ENCODE measurements at places on chromosomes 5 and 9. TPM values are rescaled to one million over a fixed set of nuclear protein-coding genes. Genes with fewer than 3 reads are reported as not detected.

C1QTNF2 gene
- 3.0 TPM for total RNA-seq

PRR16 gene
- total RNA-seq = 17.3 TPM

SLC6A19 gene
- 5.2 TPM for total RNA-seq

PCDHGA10 gene
- 4.5 TPM for total RNA-seq

MCIDAS gene
- not detected for total RNA-seq

TEX48 gene
- not detected for total RNA-seq

TAF1L gene
- total RNA-seq = not detected

CCDC171 gene
- 3.3 TPM for total RNA-seq

ADGRD2 gene
- total RNA-seq = not detected

GRCh38 chr9:71250581-71250980 is 129.2 kb upstream of the TRPM3 start:
- H3K4me1 ChIP-seq = no peaks in the 10 kb centered on the region
- no peaks in the 10 kb centered on the region for H3K36me3 ChIP-seq
- no peaks in the 10 kb centered on the region for H3K27me3 ChIP-seq
- H3K4me3 ChIP-seq = no peak overlapping the region
- H3K27ac ChIP-seq = no peak overlapping the region
- DNase-seq = peak; percentile 5

- H3K4me1 ChIP-seq = peaks cover 16% of the 10 kb centered on the region
- peak overlapping the region; percentile 88 for H3K27ac ChIP-seq
- DNase-seq = peak; percentile 86
- H3K27me3 ChIP-seq = no peaks in the 10 kb centered on the region
These were observed 3.6 kb downstream of the TMC1 start for GRCh38 chr9:72524820-72525540.

- H3K36me3 ChIP-seq = no peaks in the 10 kb centered on the region
- no peaks in the 10 kb centered on the region for H3K27me3 ChIP-seq
- no peak overlapping the region for H3K4me3 ChIP-seq
- no peak overlapping the region for H3K27ac ChIP-seq
- DNase-seq = no peak
These were observed 10.6 kb upstream of the TMEM38B start for GRCh38 chr9:105683688-105684275.

DNA sequence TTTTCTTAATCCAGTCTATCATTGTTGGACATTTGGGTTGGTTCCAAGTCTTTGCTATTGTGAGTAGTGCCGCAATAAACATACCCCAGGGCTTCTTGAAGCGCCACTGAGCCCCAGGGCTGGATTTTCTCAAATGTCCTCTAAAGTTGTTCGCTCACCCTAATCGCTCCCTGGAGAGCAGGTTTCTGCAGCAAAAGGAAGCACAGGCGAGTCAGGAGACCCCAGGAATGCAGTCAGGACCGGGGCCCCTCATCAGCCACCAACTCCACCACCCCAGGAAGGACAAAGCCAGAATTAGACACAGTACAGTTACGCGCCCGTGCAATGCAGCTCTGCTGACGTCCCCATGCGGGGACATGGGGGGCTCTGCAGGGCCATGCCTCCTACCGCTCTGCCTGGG is 15.7 kb upstream of the OBP2B start:
- no peak overlapping the region for H3K4me3 ChIP-seq
- H3K4me1 ChIP-seq = no peaks in the 10 kb centered on the region

GRCh38 chr5:142202282-142202681 is 93.7 kb downstream of the NDFIP1 start:
- no peaks in the 10 kb centered on the region for H3K27me3 ChIP-seq
- H3K27ac ChIP-seq = no peak overlapping the region
- H3K4me1 ChIP-seq = no peaks in the 10 kb centered on the region
- no peak for DNase-seq
- no peaks in the 10 kb centered on the region for H3K36me3 ChIP-seq

DNA sequence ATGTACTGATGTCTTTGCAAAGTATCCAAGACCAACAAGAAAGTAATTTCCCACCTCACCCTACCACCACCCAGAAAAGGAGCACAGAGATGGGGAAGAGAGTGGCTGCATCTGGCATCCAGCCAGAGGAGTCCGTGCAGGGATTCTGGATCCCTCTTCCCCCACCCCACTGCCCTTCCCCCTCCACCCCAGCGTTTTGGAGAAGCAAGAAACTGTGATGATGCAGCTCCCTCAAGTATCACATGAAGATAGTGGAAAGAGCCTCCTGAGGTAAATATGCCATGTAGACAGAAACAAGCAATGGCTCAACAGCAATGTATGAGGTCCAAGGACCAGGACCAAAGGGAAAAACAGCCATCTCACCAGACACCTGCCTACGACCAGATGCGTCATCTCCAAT is 153.8 kb downstream of the DEPDC1B start:
- H3K27me3 ChIP-seq = no peaks in the 10 kb centered on the region
- DNase-seq = peak; percentile 15
- no peaks in the 10 kb centered on the region for H3K36me3 ChIP-seq
- no peak overlapping the region for H3K4me3 ChIP-seq
- peaks cover 7% of the 10 kb centered on the region for H3K4me1 ChIP-seq
- H3K27ac ChIP-seq = no peak overlapping the region

- no peak overlapping the region for H3K4me3 ChIP-seq
- no peaks in the 10 kb centered on the region for H3K36me3 ChIP-seq
- no peak for DNase-seq
- no peaks in the 10 kb centered on the region for H3K27me3 ChIP-seq
These were observed 156.6 kb downstream of the PIK3R1 start for GRCh38 chr5:68372161-68372560.

DNA sequence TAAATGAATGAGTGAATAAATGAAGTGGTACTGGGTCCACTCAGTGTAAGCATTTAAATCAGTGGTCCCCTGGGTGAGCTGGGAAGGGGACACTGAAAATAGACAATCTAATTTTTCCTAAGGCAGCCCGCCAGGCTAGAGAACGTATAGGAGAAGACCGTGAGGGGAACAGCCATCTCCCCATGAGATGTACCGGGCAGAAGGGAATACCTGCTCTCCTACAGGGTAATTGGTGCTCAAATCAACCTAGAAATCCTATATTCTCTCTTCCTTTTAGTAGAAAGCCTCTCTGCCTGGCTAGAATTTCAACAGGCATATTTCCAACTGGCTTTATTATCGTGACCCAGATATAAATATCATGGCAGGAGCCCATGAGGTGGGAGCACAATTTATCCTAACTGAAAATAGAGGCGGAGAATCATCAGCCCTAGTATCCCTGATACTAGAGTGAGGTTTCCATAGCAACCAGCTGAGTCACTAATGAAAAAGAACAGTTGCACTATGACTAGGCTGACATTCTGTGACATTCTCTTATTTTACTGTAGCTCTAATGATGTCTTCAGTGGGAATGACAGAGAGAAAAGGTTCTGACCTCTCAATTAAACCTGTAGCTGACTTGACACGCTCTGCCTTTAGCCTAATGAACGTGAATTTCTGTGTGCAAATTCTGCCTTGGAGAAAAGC is 96.5 kb upstream of the CAST start:
- no peaks in the 10 kb centered on the region for H3K36me3 ChIP-seq
- H3K4me3 ChIP-seq = no peak overlapping the region
- no peaks in the 10 kb centered on the region for H3K4me1 ChIP-seq
- H3K27ac ChIP-seq = no peak overlapping the region
- no peaks in the 10 kb centered on the region for H3K27me3 ChIP-seq

DNA sequence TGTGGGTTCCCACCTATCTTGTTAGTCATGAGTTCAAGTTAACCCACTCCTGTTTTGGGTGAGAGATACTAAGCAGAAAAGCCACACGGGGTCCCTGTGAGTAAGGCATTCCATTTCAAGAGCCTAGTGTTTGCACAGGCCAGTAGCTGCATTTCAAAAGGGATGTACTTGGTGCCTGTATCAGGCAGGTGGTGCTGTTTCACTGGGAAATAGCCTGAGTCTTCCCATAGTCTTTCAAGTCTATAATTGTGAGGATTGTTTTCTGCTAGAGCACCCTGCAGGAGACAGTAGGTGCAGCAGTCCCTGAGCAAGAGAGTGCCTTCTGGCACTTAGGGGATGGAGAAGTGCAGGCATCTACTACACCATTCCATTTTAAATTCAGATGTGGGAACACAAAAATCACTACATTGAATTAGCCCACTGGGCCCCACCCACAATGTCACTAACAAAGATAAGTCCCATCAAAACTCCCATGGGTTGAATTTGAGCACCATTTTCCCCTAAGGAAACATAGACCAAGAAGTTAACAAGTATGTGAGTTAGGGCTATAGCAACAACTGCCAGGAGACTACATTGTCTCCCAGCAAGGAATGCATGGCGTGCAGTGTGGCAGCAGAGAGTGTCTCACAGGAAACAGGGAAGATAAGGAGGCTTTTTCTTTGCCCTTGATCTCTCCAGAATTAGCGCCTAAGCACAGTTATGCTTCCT is 263.2 kb downstream of the COX7C start:
- H3K4me1 ChIP-seq = no peaks in the 10 kb centered on the region
- no peaks in the 10 kb centered on the region for H3K27me3 ChIP-seq
- H3K4me3 ChIP-seq = no peak overlapping the region
- H3K27ac ChIP-seq = no peak overlapping the region
- no peaks in the 10 kb centered on the region for H3K36me3 ChIP-seq

DNA sequence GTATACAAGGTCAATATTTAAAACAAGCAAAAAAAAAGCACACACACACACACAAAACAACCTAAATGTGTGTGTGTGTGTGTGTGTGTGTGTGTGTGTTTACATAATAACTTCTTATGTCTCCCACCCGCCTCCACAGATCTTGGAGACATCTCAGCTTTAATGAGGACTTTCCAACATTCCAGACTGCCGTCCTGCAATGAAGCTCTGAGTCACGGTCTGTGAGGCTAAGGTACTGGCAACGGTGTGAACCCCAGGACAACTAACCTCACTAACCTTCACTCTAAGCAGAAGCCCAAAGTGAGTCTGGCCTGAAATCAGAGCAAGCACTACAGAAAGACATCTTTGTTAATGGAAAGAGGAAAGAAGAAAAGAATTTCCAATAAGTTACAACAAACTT is 22.3 kb downstream of the ZNF474 start:
- peak overlapping the region; percentile 44 for H3K27ac ChIP-seq
- H3K4me1 ChIP-seq = no peaks in the 10 kb centered on the region
- no peak overlapping the region for H3K4me3 ChIP-seq
- no peaks in the 10 kb centered on the region for H3K36me3 ChIP-seq

DNA sequence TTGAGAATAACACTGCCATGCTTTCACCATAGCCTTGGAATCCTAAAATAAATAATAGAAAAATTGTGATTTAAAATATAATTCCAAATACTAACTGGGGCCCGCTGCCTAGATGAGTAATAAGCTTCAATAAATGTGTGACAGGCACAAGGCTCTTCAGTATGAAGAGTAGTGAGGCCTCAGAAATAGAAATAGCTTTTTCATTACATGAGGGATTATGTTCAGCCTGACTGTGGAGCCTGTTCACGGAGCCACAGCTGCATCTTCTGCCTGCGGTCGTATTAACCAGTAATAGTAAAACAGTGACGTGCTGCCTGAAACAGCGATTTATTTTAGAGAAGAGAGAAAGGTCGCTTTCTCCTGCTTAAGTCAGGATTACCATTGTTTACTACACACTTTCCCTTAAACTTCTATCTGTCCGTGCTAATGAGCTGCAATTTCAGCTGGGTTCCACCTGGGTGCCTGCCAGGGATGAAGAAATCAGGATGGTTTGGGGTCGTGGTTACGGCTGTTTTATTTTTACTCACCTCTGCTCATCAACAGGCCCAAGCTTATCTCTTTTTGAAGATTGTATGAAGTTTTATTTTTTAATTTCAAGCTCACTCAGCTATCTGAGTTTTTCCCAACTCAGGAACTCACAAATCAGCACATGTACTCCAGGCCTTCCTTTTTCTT is 284.9 kb upstream of the WWC1 start:
- DNase-seq = peak; percentile 23
- H3K27me3 ChIP-seq = no peaks in the 10 kb centered on the region
- peak overlapping the region; percentile 26 for H3K27ac ChIP-seq
- no peaks in the 10 kb centered on the region for H3K36me3 ChIP-seq

DNA sequence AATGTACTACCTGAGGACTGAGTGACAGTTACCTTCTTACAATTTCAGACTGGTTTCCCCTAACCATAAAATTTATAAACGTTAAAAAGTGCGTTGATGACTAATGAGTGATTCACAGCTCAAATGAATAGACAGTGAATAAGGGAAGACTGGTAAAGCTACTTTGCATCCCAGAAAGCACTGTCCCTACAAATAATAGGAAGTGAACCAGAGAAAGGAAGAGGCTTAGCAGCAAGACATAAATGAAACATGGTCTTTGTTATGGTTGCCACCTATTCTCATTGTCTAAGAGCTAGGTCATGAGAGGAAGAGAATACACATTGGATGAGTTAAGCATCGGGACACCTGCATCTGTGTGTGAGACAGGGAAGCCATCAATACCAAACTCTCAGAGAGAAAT is 849.2 kb downstream of the TAF11L14 start:
- H3K4me3 ChIP-seq = no peak overlapping the region
- DNase-seq = no peak
- no peak overlapping the region for H3K27ac ChIP-seq
- H3K36me3 ChIP-seq = no peaks in the 10 kb centered on the region
- H3K4me1 ChIP-seq = no peaks in the 10 kb centered on the region

DNA sequence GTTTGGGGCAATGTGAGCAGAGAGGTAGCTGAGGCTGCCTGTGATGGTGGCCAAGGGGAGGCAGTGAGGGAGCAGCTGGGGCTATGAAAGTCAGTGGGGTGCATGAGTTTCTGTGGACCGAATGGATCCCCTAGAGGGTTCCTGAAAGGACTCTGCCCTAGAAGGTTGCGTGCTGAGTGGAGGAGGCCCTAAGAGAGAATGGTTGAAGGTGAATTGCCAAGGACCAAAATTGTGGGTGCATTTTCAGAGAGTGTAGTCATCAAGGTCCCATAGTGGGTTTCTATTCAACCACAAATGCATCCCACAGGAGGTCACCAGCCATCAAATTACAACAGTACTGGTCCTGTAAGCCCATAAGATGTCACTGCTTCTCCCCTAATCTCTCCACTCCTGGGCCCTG is 298.3 kb downstream of the CDK5RAP2 start:
- no peaks in the 10 kb centered on the region for H3K4me1 ChIP-seq
- H3K36me3 ChIP-seq = no peaks in the 10 kb centered on the region
- H3K4me3 ChIP-seq = no peak overlapping the region
- no peak overlapping the region for H3K27ac ChIP-seq

DNA sequence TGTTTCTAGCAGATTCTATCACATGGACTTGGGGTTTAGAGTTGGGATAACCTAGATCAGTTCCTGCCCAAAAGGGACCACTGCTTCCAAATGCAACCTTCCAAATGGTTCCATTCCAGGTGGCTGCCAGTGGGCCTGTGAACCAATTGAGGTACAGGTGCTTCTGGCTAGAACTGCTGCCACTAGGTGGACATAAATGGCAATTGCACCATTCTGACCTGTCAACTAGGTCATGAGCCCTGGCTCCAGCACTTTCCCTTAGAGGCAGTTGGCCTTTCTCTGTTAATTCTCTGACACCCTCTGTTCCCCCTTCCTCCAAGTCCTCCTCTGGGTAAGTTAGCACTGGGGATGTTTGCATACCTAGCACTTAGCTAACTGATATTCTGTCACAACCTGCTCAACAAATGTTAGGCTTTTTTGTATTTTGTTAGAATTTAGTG is 16.6 kb upstream of the HEMGN start:
- no peaks in the 10 kb centered on the region for H3K36me3 ChIP-seq
- H3K4me3 ChIP-seq = no peak overlapping the region
- DNase-seq = peak; percentile 60
- no peak overlapping the region for H3K27ac ChIP-seq
- no peaks in the 10 kb centered on the region for H3K27me3 ChIP-seq

GRCh38 chr9:4226331-4227250 is 73.3 kb downstream of the GLIS3 start:
- H3K27ac ChIP-seq = peak overlapping the region; percentile 18
- no peaks in the 10 kb centered on the region for H3K4me1 ChIP-seq
- H3K36me3 ChIP-seq = no peaks in the 10 kb centered on the region

Data from hepatocyte (in vitro differentiated cells).